ENCODE measurements at places on chromosomes 13 and 19.

GRCh38 chr13:98370806-98371515 is 193.9 kb upstream of the RNF113B start:
- DNase-seq = no peak

GRCh38 chr13:21529146-21529893 is 70.2 kb upstream of the ZDHHC20 start:
- no peak for DNase-seq

GRCh38 chr19:55112777-55113569 is 4.5 kb downstream of the PPP1R12C start:
- no peak for DNase-seq

GRCh38 chr19:33460221-33460908 is 61.2 kb downstream of the PEPD start:
- DNase-seq = no peak

- no peak for DNase-seq
These were observed 208.8 kb downstream of the SLITRK6 start for GRCh38 chr13:85590231-85590931.
